HS-5 (cell line): ENCODE measurements at places on chromosomes 16 and 17.

- no peak for DNase-seq
These were observed 113.3 kb downstream of the AATF start for GRCh38 chr17:37062021-37062420.

GRCh38 chr17:44502598-44503146 is 534 bp downstream of the GPATCH8 start:
- DNase-seq = no peak

DNA sequence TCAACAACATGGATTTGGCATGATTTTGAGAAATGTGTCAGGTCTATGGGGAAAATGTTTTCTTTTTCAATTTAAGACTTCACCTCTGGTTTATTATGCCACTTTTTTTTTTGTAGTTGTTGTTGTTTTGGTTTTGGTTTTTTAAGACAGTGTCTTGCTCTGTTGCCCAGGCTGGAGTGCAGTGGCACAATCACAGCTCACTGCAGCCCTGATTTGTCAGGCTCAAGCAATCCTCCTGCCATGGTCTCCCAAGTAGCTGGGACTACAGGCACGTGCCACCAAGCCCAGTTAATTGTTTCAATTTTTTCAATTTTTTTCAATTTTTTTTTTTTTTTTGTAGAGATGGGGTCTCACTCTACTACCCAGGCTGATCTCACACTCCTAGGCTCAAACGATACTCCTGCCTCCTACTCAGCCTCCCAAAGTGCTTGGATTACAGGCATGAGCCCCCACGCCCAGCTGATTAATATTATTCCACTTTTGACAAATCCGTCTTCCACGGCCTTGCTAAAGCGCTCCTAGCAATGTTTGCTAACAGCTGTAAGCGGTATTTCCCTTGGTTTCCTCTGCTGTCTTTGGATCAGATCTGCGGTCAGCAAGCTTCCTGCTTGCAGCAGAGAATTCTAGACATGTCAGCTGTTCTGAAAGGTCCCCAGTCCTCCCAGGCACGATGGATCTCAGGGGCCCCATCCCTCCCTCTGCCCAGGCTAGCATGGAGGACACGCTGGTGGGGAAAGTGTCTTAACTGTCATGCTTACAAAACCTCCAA is 7.0 kb upstream of the MILR1 start:
- DNase-seq = no peak

- DNase-seq = no peak
These were observed 33.4 kb upstream of the PIK3R6 start for GRCh38 chr17:8900626-8901585.

- DNase-seq = no peak
These were observed 1466.0 kb downstream of the CDH11 start for GRCh38 chr16:63655846-63656245.

DNA sequence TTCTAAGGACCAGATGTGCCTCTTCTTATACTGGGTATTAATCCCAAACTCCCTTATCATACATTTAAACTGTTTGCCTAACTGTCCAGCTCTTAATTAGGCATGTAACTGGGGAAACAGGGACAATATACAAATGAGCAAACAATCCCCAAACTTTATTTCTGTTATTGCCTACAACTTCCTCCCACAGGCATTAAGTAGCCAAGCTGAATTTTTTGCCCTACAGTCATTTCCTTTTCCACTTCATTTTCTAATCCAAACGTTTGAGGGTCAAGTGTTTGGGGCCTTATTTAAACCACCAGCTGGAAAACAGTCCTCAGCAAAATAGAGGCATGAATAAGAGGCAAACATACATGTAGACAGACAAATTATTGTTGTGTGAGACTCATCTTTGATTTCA is 77.4 kb upstream of the CCL2 start:
- DNase-seq = peak; percentile 10
